ENCODE measurements at places on chromosomes 6 and 20.

- DNase-seq = no peak
These were observed 245.1 kb upstream of the RSPO3 start for GRCh38 chr6:126873351-126873750.

DNA sequence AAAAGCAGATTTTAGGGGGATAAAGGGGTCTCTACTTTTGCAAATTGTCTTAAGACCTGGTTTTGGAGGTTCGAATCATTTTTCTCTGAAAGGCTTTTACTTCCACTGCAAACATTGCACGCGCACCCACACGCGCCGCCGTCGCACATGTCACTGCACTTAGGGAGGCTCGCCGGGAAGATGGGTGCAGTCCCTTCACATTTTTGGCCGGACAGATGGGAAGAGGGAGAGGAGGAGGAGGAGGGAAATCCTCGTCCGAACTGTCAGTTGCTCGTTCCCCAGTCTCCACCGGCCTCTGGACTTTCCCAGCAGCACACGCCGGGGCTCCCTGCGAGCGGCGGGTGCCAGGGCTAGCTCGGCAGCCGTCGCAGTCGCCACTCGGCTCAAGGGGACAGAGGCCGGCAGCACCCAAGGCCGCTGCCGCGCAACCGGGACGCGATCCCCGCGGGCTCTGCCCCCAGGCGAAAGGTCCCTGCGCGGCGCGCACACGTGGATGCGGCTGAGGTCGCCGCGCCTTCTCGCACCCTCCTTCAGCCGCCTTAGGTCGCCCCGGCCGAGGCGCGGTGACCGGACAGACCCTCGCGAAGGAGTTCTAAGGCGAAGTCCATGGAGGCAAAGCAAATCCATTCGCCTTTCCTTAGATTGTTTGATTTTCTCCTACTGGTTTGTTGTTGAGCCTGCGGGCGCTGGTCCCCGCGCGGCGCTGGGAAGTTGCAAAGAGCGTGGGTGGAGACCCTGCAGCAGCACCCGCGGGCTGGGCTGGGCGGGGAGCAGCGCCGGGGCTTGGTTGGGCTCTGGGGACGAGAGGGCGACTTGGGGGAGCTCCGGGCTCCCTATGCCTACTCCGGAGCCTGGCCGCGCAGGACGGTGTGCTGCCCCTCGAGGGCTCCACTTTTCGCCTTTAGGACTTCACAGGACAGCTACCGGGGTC, 1.2 kb downstream of the MYB start:
- peak; percentile 9 for DNase-seq

- no peak for DNase-seq
These were observed 20.5 kb downstream of the GCLC start for GRCh38 chr6:53524455-53524815.

DNA sequence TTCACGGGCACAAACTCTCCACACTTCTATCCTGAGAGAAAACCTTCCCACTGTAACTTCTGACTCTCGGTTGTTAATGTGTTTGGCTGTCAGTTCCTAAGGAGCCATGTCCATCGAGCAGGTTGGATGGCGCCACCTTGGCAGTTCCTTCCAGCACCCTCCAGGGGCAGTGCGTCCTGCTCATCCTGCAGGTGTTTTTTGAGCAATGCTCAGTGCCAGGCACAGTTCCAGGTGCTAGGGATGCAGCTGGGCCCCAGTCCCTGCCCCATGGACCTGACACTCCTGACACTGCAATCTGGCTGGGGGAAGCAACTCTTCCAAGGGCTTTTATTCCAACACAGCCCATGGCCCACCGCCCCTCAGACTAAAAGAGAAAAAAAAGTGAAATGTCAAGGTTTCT, 376.4 kb downstream of the PREX1 start:
- DNase-seq = no peak

DNA sequence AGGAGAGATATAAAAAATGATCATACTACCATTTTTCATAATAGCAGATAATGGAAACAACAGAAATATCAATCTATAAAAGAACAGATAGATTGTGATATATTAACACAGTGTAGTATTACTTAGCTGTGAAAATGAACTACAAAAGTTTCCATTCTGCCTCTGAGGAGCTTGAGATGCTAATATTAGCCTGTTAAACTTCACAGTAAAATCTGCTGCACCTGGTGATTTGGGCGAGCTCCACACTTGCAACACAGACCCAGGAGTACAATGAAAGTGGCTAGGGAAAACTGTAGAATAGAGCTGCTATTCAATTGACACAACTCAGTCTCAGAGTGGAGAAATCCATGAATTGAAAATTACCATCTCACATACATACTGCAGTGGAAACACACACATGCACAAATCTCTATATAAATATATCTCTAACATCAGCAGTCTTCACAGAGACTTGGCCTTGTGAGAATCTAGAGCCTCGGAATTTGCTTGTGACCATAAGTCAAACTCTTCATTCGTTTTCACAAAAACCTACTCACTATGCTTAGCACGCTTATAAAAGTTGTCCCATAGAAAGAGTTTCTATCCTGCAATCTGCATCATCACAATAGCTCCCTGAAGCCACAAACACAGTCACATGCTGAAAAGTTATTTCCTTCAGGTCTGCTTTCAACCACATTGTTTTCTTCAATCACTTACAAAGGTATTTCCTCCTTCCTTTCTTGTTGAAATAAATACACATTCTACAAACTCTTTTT, 133.0 kb downstream of the PAK5 start:
- no peak for DNase-seq

- DNase-seq = no peak
These were observed 206.0 kb upstream of the CDH4 start for GRCh38 chr20:61045876-61046585.

DNA sequence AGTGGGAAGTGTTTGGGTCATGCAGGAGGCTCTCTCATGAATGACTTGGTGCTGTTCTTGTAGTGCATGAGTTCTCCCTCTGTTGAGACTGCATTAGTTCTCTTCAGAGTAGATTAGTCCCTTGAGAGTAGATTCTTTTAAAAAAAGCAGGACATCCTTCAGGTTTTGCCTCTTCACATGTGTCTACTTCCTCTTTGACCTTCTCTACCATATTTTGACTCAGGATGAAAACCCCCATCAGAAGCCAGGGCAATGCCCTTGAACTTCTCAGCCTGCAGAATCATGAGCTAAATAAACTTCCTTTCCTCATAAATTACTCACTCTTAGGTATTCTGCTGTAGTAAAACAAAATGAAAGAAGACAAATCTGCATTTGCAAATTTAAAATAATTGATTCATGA, 170.3 kb downstream of the CD109 start:
- DNase-seq = no peak

- peak; percentile 50 for DNase-seq
These were observed 147.9 kb downstream of the SOX4 start for GRCh38 chr6:21741221-21742109.

- DNase-seq = no peak
These were observed 123.2 kb upstream of the RPS6KA2 start for GRCh38 chr6:166750108-166750793.

- no peak for DNase-seq
These were observed 160.7 kb upstream of the KCNQ5 start for GRCh38 chr6:72461144-72461543.

DNA sequence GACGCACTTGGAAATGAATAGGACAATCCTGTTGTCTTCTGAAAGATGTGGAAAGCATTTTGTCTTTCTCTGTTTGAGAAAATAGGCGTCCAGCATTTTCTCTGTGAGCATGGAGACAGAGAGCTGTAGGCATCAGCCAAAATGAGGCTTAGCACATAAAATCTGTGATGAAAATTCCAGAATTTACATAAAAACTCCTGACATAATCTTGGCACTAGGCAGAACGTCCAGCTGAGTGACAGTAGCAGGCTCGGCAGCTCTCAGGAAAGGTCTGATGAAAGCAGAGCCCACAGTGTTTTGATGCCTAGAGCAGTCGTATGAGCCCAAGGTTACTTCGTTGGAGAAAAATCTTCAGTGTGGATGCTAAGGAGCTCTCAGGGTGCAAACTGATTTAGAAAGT, 543.3 kb upstream of the MAP3K7 start:
- DNase-seq = no peak

GRCh38 chr6:36120979-36121786, 9.1 kb upstream of the MAPK13 start:
- DNase-seq = peak; percentile 61

Measured in kidney capillary endothelial cell (primary cell).